ENCODE measurements at places on chromosomes 7 and 10.

- no peak for DNase-seq
Measured at GRCh38 chr7:137703291-137704010, 143.3 kb downstream of the DGKI start.

DNA sequence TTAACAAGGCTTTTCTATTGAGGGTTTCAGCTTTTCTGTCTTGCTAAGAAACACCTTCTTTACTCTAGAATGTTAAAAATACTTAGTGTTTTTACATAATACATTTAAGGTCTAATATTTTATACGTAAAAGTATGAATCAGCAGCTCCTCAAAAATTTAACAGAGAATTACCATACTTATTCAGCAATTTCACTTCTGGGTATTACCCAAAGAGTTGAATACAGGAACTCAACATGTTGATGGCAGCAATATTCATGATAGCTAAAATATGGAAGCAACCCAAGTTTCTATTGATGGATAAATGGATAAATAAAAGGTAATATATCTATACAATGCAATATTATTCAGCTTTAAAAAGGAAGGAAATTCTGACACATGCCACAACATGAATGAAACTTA is 9.7 kb upstream of the OR13A1 start:
- no peak for DNase-seq

GRCh38 chr10:19620811-19621210 is 195.4 kb upstream of the PLXDC2 start:
- DNase-seq: no peak

GRCh38 chr10:93435621-93436397 is 46.3 kb downstream of the MYOF start:
- peak; percentile 56 for DNase-seq

- DNase-seq: no peak
Measured at GRCh38 chr7:142152076-142152475, 40.6 kb downstream of the MGAM2 start.

- no peak for DNase-seq
Measured at GRCh38 chr10:93030409-93030808, 30.2 kb upstream of the CYP26C1 start.

DNA sequence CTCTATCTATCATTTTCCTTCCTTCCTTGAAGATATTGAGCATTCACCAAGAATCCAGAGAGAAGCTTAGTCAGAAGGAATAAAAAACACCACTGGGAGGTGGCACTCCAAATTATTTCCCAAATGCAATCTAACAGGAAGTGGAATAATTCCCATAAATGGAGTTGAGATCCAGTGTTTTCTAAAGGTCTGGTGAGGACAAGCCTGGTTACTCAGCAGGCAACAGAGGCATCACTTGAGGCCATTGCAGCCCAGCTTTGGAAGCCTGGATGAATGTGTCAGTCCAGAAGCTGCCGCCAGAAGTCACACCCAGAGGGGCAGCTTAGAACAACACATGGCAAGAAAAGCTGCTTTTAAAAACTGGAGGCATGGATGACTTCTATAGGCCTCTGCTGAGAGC is 288.9 kb upstream of the KLF6 start:
- DNase-seq: no peak

GRCh38 chr7:36635091-36635490 is 89.2 kb downstream of the AOAH start:
- peak; percentile 49 for DNase-seq

- peak; percentile 23 for DNase-seq
Measured at GRCh38 chr10:64586934-64587503, 1065.8 kb downstream of the REEP3 start.
